ENCODE measurements at places on chromosomes 6 and 20.
A peak's percentile ranks its signal among the peaks of the same experiment; 100 is the strongest.

DNA sequence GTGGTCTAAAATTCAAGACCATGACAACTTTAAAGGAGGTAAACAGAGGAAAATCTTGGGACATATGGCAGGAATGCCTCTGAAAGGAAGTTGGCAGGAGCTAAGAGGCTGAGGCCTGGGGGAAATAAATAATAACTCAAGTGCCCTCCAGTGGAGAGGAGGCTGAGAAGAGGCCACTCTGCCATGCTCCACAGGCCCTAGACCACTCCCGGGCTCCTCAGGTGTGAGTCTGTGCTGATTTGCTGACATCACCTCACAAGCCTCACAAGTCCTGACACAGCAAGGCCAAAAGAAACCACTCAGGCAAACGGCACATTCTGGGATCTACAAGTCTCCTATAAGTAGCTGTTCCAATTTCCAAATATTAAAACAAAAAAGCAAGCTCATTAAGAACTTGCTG lies 91.0 kb upstream of the RIPOR2 start:
- DNase-seq, result no peak

GRCh38 chr6:4018171-4018923 lies 60.6 kb downstream of the FAM217A start:
- DNase-seq, result peak; percentile 94

DNA sequence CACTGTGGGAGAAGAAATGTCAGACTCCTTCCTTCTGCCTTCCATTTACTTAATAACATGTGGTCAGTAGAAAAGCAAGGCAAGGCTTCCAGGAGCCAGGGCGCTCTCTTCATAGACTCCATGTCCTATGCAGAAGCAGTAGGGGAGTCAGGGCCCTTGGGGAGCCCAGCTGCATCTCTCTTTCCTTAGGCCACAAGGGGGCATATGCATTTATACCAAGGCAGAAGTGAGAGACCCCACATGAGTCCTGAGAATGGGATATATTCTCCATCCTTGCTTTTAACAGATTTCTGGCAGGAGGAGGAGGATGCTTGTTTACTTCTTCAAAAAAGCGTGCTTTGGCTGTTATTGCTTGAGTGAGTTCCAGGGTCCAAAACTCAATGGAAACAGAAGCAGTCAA lies 198.5 kb downstream of the HIVEP2 start:
- DNase-seq, result peak; percentile 44

DNA sequence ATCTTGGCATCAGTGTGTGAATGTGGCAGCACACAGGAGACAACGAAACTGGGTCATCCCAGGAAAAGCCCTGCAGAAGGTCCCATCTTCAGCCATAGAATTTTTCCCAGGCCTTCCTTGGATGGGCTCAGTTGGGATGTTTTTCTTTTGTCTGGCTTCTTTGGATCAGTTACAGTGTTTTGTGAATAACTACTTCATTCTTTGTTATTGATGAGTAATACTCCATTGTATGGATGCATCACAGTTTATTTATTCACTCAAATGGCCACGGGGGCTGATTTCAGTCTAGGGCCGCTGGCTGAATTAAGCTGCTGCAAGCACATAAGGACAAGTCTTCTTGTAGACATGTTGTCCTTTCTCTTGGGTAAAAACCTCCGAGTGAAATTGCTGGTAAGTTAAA lies 81.3 kb upstream of the CD93 start:
- DNase-seq, result no peak

DNA sequence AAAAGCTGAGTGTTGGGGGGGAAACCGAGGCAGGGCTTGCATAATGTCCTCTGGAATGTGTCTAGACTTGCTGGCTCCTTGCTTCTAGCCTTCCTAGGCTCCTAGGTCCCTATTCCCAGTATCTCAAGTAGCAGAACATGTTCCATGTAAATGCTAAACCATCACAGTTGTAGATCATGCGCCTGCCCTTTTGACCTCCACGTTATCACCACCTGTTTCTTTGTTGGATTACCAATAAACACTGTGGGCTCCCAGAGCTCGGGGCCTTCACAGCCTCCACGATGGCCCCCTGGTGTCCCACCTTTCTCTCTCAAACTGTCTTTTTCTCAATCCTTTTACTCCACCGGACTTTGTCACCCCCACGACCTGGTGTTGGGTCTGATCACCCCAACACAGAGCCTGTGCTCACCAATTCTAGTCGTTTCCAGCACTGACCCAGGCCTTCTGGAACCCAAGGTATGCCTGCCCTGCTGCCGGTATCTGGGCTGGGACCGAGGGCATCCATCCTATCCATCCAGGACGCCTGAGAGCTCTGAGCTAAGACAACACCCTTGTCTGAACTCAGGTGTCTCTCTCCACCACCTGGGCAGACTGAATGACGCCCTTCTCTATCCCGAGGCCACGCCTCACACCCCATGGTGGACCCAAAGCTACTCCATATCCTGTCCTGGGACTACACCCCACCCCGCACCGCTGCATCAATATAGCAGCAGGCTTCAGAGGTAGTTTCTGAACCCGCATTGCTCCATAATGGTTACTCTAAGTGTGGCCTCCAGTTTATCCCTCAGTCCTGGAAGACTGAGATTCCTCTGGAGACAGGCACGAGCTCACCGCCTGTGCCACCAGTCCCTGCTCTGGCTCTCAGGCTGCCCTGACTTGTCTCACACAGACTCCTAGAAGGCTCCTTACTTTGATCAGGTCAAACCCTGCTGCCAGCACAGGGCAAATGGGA lies 9.3 kb upstream of the PRR18 start:
- DNase-seq, result no peak

All from naive thymus-derived CD4-positive, alpha-beta T cell (primary cell).